ENCODE measurements at places on chromosomes 11 and 22. TPM values are rescaled to one million over a fixed set of nuclear protein-coding genes. Genes with fewer than 3 reads are reported as not detected.

DNA sequence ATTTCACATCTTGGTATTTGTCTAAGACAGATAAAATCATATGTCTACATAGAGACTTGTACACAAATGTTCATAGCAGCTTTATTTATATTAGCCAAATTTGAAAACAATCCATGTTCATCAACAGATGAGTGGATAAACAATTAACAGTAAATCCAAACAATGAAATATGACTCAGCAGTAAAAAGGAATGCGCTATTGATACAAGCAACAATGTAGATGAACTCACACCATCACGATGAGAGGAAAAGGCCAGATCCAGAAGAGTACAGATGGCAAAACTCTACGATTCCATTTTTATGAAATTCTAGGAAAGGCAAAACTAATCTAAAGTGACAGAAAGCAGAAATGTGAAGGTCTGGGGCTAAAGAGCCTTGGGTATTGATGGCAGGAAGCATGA lies 384.3 kb downstream of the NTM start:
- no peak for DNase-seq

GRCh38 chr11:40716344-40717130 lies 742.9 kb downstream of the LRRC4C start:
- no peak for DNase-seq

- DNase-seq, result peak; percentile 78
Measured at GRCh38 chr11:123654566-123655081, at the start of gene SCN3B. SCN3B (minus strand) TSS chr11:123654624; CDS start chr11:123653801, 823 bp downstream.

PRODH gene
- 3.0 TPM for total RNA-seq
